ENCODE measurements at places on chromosomes 16 and 17.

DNA sequence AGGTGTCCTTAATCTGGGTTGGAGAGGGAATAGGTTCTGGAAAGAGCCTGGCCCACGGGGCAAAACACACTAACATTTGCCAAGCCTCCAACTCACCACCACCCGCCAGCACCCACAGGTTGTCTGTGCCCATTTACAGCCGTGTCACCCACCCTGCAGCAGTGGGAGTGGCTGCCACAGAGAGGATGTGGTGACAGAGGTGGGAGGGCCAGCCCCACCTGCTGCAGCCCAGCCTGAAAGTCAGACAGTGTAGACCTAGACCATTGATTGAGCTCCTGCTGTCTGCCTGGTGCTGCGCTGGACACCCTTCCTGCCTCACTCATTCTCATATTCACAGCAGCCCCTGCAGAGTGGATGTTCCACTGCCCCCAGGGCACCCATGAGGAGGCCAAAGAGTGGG lies 44.7 kb downstream of the IL21R start:
- no peak for DNase-seq

GRCh38 chr17:28449859-28450258 lies 23.6 kb upstream of the SLC13A2 start:
- no peak for DNase-seq

DNA sequence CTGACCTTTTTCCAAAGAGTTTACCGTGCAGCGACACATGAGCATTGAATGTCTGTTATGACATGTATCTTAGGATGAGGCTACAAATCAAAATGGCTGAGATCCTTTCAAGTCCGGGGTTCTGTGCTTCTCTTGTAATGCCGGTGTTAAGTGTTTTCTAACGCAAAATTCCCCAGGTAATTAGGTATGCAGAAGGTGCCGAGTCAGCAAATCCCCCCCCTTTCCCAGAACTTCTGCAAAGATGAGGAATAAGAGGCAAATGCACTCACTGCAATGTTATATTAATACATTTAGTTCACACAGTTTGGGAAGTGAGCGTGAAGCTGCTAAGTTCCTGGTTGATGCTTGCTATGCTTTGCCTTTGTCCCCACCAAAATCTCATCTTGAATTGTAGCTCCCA lies 36.3 kb upstream of the MLYCD start:
- no peak for DNase-seq

GRCh38 chr16:27800817-27801216 lies 250.9 kb downstream of the KATNIP start:
- no peak for DNase-seq

- no peak for DNase-seq
These were observed 9.2 kb upstream of the TBX4 start for GRCh38 chr17:61442878-61443474.

- no peak for DNase-seq
These were observed 12.3 kb upstream of the SALL1 start for GRCh38 chr16:51163366-51163765.

DNA sequence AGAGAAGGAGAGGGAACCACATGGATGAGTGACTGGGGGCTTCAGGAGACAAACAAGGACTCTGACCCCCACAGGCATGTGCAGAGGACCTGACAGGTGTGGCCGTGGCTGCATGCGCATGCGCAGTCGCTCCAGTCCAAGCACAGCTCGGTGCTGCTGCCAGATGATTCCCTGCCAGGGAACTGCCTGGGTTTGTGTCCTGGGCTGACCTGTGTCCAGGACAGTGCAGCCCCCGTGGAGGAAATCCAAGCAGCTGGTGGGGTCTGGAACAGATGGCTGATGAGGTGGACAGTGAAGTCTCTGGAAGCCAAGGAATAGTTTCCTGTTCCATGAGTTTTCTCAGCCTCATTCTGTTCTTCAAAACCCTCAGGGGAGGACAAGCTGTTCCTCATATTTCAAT lies 27.3 kb downstream of the LASP1 start:
- DNase-seq: no peak

DNA sequence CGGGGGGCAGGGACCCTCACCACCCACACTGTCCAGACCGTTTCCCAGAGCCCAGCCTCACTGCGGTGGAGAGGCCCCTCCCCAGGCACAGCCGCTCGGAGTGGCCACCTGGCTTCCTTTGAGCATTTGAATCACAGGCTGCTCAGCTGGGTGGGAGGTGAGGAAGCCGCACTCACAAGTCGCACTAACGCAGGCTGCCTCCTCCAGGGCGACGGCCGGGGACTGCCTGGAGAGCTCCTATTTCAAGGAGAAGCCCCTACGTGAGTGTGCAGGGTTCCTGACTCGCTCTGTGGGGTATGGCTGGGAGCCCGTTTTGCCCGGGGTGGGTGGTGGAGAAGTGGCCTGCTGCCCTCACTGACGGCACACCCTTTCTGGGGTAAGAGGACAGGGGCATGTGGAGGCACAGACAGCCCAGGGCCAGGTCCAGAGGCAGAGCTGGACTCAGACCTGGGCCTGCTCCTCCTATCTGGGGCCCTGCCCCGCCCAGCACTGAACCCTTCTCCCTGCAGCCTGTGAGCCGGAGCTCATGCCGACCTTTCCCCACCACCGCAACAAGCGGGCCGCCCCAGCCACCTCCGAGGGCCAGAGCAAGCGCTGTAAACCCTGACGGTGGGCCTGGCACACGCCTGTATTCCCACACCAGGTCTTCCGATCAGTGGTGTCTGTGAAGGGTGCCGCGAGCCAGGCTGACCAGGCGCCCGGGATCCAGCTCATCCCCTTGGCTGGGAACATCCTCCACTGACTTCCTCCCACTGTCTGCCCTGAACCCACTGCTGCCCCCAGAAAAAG lies 6.2 kb downstream of the SPATA2L start:
- no peak for DNase-seq

DNA sequence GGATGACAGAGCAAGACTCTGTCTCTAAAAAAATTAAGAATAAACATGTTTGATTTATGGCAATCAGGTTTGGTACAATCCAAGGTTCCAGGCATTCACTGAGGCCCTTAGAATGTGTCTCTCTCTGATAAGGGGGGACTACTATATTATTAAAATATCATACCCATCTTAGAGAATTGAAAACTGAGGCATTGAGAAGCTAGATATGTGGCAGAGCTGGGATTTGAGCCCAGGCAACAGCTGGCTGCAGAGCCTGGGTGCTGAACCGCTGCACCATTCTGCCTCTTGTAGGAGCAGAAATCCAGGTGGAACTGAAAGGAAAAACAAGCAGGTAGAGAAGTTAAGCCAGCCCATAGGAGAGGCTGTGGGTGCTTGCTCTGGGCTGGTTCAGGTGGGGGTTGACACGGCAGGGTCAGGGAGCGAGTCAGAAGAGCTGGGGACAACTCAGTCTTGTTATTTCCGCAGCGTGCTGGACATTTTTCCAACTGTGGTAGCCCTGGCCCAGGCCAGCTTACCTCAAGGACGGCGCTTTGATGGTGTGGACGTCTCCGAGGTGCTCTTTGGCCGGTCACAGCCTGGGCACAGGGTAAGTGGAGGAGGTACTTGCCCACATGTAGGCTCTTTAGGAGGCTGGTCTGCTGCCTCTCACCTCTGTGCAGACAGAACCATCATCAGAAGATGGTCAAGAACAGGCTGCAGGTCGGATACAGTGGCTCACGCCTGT lies 62.5 kb downstream of the WIPI1 start:
- DNase-seq: no peak

- no peak for DNase-seq
These were observed 9.9 kb downstream of the PRSS27 start for GRCh38 chr16:2710021-2710710.

DNA sequence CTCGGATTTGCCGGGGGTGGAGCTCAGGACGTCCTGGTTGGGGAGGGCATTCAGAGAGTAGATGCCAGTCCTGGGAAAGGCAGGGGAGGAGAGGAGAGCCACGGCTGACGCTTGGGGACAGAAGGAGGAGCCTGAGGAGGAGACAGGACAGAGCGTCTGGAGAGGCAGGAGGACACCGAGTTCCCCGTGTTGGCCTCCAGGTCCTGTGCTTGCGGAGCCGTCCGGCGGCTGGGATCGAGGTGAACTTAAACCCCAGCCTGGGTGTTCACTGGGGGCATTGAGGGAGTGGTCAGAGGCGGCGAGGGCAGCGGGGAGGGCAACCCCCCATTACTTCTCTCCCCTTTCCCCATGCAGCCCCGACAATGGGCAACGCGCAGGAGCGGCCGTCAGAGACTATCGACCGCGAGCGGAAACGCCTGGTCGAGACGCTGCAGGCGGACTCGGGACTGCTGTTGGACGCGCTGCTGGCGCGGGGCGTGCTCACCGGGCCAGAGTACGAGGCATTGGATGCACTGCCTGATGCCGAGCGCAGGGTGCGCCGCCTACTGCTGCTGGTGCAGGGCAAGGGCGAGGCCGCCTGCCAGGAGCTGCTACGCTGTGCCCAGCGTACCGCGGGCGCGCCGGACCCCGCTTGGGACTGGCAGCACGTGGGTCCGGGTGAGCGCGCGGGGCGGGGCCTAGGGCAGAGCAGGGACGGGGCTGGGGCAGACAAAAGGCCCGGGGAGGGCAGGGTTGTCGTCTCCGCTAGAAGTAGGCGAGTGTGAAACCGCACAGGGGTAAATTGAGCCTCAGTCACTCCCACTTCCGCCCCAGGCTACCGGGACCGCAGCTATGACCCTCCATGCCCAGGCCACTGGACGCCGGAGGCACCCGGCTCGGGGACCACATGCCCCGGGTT lies 3.7 kb downstream of the NOL3 start:
- DNase-seq: no peak

GRCh38 chr16:70457446-70458166 lies 3.2 kb downstream of the FCSK start:
- DNase-seq: no peak

DNA sequence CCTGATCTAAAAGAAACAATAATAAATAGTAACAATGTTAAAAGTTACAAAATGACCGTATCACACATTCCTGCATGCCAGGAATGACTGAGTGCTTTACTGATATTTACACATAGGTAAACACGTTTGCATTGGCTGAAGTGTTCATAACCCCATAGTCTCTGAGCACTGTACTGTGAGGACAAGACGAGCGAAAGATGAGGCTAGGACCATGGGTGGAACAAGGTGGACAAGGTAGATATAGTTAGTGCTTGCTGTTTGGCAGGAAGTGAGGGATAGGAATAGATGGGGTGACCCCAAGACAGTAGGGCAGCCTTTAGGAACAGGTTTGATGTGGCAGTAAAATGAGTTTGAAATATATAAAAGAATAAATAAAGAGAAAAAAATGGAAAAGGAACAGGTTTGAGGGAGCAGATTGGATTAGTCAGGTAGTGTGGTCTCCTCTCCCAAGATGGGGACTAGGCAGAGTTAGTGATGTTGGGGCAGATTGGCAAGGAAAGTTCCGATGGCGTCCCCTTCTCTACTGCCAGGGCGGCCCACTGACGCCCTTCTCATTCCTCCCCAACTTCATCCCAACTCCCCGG lies 452 bp upstream of the E2F4 start:
- DNase-seq: no peak

DNA sequence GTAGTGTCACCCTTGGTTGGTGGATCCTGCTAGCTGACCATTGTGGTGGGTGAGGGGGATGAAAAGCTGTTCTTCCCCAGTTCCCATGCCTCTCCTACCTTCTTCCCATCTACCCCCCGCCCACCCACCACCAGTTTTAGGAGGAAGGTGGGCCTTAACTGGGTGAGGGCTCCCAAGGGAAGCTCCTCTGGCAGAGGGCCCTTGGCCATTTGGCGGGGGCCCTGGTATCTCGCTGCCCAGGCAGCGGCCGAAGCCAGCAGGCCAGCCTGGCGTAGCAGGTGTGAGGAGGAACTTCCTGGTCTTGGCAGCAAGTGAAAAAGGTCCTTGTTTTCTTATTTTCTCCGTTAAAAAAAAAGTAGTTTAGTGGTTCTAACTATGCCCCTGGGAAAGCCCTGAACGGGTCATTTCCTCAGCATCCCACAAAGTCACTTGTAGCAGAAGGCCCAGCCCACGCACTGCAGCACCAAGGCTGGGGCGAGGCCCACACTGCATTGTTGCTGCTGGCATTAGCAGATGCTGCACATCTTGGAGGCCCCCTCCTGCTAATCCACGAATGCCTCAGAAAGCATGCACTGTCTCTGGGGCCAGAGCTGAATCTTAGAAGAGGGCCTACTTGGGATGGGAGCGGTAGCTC lies 72.5 kb downstream of the MPRIP start:
- no peak for DNase-seq

DNA sequence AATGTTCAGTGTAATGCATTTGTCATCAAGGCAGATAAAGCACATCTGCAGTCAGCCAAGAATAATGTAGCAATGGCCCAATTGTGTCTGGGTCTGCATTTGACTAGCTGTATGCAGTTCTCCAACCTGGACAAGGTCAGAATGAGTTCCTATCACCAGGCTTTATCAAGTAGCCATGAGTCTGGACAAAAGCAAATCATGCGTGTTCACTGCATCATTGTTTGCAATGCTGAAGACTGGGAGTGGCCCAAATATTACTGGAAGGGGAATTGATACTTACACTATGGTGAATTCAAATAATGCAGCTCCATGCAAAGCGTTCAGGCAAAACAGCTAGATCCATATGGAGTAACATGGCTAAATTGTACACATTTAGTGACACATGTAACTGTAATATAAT lies 250.9 kb downstream of the TOX3 start:
- no peak for DNase-seq

Data from glomerular endothelial cell (primary cell).